Effector CD8-positive, alpha-beta T cell (primary cell): ENCODE measurements at places on chromosomes 11 and 22.

- DNase-seq, result no peak
Observed at GRCh38 chr11:34416088-34416487, 22.6 kb upstream of the CAT start.

DNA sequence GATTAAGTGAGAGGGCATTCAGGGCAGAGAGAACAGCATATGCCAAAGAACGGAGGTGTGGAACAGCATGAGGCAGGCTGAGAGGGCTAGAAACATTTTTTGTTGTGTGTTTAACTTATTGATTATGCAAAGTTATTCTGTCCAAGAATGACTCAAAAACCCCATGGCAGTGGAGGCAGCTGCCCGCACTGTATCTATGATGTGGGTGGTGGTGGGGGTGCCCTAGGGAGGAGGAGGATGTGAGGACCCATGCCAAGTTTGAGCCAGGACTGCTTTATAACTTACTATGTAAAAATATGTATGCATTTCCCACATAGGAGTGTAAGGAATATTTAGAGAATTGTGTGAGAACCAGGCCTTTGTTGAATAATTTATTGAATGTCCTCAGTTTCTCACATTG is 85.4 kb upstream of the GNAZ start:
- no peak for DNase-seq

- DNase-seq, result no peak
Observed at GRCh38 chr11:75449271-75449670, 16.3 kb upstream of the KLHL35 start.

DNA sequence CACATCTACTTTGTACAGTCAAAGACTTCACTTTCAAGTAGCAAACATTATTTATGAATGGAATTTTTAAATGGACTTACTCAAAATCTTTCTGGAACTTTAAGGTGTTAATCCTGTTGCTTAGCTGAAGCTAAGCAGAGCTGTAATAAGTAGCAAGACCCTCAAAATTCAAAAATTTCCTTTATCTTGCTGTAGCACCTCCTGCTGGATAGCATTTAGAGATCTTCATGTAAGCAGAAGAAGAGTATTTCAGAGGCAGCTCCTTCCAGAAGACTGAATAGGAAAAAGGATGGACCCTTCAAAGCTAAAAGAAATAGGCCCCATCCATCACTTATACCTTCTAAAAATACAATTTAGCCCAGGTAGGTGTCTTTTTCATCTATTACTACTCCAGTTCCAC is 3.4 kb downstream of the PHF21A start:
- no peak for DNase-seq

DNA sequence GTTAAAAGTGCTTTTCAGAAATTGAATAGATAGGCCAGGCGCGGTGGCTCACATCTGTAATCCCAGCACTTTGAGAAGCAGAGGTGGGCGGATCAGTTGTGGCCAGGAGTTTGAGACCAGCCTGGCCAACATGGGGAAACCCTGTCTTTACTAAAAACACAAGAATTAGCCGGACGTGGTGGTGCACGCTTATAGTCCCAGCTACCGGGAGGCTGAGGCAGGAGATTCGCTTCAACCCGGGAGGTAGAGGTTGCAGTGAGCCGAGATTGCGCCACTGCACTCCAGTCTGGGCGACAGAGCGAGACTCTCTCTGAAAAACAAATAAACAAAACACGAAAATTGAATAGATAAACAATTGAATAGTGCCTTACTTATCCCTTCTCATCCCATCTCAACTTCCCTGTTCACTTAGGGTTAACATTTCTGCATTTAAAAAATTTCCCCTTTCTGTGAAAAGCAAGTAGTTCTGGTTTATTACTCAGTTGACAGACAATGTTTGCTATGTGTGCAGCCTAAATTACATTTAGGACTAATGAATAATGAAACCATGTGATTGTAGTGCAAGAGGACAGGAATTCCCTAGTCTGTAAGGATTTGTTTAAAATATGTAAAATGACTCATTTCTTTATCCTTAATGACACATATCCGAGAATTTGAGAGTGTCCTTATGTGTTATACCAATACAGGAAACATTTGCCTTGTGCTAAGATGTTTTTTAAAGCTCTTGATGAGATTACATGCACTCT is 6.0 kb downstream of the RNF169 start:
- no peak for DNase-seq

DNA sequence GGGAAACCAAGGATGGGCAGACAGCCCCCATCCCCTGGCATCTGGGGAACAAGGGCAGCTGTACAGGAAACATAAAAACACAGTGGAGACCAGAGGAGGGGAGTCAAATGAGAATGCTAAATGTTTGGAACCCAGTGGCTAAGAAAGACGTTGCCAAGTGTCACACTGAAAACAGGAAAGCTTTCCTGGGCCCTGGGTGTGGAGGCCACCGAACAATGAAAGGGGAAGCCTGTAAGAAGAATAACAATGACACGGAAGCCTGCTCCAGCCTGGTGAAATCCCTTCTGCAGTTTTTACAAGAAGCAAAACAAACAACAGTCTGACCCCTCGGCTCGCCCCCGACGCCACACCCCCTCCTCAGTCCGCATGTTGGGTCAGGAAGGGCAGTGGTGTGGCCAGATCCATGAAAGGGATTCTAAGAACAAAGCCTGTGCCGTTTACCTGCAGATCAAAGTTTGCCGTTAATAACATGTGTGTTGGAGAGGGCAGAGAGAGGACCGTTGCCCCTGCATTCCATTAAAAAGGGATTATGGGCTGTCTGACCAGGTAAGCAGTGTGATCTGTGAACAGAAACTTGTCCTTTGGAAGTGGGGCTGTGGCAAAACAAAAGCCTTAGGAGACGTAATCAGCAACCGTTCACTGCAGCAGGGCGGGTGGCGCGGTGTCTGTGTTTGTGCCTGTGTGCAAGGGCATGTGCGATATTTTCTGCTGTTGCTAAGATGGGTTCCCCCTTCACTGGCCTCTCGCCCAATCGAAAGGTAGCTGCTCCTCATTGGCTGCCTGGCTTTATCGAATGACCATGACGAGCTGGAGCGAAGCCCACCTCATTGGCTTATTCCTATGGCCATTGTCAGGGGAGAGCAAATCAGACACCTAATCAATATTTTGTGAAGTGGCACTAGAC is 113.7 kb upstream of the BLID start:
- no peak for DNase-seq

DNA sequence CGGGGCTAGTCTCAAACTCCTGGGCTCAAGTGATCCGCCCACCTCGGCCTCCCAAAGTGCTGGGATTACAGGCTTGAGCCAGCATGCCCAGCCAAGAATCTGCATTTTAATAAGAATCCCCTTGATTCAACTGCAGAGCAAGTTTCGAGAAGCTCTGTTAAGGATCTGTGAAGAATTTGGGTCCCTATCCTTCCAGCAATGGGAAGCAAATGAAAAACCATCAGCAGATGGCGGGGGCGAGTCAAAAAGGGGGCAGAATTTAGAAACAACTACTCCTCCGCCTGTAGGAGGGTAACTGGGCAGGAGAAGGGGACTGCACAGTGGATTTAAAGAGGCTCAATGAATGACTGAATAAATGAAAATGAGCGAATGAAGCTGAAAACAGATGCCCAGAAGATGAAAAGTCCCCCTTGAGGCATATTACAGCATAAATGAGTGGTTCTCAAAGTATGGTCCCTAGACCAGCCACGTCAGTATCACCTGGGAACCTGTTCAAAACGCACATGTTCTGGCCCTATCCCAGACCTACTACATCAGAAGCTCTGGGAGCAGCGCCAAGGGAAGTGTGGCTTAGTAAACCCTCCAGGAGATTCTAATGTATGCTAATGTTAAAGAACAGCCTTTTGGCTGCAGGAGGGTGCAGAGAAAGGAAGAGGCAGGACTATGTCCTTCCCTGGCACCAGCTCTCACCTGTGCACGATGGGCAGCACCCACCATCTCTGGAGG is 15.0 kb downstream of the VWCE start:
- DNase-seq, result no peak

GRCh38 chr22:36228944-36229343 is 10.4 kb downstream of the APOL2 start:
- no peak for DNase-seq

DNA sequence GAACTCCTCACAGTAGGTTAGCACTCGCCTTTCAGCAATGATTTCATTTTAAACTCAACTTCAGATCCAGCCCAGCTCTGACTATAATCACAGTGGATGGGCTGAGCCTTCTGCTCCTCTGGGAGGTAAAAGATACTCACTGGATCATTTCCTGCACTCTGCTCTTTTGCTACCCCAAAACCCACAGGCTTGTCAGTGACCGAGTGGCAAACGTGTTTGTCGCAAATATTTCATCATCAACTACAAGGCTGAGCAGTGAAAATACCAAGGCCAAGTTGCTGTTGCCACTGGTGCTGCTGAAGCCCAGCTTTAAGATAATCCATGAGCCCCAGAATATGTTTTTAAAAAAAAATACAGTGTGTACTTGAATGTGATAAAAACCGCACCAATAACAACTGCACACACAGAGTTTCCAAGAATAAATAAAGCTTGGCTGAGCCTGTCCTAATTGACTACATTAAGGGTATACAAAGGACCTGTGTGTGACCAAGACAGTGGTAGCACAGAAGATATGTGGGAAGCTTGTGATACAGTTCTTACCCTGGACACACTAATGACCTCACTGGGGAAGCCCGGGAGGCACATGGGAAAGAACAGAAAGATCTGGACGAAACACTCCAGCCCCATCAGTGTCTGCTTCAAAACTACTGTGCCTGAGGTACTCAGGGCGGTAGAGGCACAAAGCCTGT is 41.3 kb downstream of the ABTB2 start:
- DNase-seq, result no peak

- DNase-seq, result no peak
Observed at GRCh38 chr22:28808716-28809355, 8.5 kb upstream of the XBP1 start.

DNA sequence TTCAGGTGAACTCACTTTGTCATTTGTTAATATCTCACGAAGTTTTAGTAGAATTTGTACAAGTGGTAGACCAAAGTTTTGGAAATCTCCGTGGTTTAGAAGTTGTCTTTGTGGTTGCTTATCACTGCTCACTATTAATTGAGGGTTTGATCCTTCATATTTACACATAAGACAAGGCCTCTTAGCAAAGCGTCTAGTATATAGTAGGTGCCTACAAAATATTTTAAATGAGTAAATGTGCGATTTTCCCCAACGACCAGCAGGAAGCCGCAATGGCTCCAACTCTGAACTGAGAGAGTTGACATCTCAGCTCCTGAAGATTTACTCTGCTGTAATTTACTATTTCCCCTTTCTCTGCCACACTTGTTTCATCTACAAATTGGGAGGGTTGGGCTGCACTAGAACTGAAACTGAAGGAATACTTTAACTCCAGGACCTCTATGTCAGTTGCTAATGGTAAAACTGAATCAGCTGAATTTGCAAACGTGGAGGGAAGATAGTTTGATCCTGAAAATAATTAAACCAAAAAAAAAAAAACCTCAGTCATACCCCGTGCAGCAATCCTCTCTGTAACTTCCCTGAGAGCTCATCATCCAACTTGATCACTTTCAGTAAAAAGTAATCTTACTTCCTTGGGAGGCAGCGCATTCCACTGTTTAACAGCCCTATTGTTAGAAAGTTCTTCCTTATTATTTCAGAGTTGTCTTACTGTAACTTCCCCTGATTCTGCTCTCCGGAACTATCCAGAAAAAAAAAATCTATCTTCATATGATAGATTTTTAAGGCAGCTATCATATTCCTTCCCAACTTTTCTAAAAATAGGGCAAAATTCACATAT is 1.3 kb upstream of the SBF2 start:
- DNase-seq, result no peak

- no peak for DNase-seq
Observed at GRCh38 chr22:29801796-29802195, 34.6 kb downstream of the UQCR10 start.

DNA sequence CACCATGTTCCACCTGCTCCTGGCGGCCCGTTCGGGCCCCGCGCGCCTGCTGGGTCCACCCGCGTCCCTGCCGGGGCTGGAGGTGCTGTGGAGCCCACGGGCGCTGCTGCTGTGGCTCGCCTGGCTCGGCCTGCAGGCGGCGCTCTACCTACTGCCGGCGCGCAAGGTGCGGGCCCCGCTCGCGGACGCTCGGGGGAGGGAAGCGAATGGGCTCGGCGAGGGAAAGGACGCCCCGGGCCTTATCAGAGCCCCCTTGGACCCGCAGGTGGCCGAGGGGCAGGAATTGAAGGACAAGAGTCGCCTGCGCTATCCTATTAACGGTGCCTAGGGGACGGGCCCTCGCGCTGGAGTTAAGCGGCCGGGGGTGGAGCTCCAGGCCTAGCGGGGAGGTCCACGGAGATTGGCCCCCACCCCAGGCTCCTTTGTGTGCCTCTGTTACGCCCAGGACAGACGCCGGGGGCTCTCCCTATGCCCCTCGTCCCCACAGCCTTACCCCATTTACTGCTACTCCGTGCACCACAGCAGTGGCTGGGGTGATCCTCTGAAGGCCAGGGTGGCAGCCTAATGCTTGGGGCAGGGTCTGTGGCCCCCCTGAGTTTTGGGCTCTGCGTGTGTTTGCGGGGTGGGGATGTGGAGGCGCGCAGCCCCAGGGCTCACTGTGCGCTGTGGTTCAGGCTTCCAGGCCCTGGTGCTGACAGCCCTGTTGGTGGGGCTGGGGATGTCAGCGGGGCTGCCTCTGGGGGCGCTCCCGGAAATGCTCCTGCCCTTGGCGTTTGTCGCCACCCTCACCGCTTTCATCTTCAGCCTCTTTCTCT is 1.1 kb downstream of the TM7SF2 start:
- DNase-seq, result peak; percentile 55

DNA sequence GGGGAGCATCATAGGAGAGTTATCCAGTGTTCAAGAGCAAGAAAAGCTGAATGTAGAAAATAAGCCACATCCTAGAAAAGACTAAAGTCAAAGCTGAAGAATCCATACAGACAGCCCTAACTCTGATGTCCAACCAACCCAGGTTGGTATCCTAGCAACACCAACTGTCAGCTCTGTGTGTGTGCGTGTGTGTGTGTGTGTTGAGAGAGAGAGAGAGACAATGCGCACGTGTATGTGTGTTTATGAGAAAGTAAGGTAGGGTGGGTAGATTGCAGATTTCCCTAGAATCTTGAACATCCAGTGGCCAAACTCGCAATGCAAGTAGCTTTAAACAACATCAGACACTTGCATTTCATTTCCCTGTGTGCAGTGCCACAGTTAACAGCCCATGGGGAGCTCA is 274.9 kb downstream of the FAM181B start:
- no peak for DNase-seq

- no peak for DNase-seq
Observed at GRCh38 chr11:108803776-108804175, 138.9 kb downstream of the DDX10 start.

GRCh38 chr22:32796865-32797573 is 4.5 kb upstream of the TIMP3 start:
- peak; percentile 27 for DNase-seq

DNA sequence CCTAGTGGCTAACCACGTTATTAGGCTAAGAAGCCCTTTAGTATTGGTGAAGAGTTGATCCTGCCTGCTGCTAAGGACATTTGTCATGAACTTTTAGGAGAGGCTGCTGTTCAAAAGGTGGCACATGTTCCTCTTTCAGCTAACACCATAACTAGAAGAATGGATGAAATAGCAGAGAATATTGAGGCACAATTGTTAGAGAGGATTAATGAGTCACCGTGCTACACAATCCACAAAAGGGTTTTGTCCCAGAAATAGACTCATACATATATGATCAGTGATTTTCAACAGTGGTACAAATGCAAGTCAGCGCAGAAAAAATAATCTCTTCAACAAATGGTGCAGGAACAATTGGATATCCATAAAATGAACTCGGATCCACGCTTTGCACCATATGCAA is 7.0 kb upstream of the MSANTD2 start:
- DNase-seq, result no peak

GRCh38 chr11:134606251-134606650 is 194.2 kb upstream of the B3GAT1 start:
- DNase-seq, result no peak
